ENCODE measurements at places on chromosomes 13 and 19. TPM values are rescaled to one million over a fixed set of nuclear protein-coding genes. Genes with fewer than 3 reads are reported as not detected.

GRCh38 chr19:54436031-54436523 is 12.9 kb upstream of the LENG8 start:
- peak overlapping the region; percentile 55 for H3K27ac ChIP-seq
- H3K4me3 ChIP-seq = no peak overlapping the region
- peaks cover 34% of the 10 kb centered on the region for H3K4me1 ChIP-seq
- H3K36me3 ChIP-seq = no peaks in the 10 kb centered on the region

GRCh38 chr13:108419768-108420167 is 150.2 kb downstream of the TNFSF13B start:
- no peak overlapping the region for H3K27ac ChIP-seq
- no peaks in the 10 kb centered on the region for H3K36me3 ChIP-seq
- H3K27me3 ChIP-seq = no peaks in the 10 kb centered on the region
- H3K4me1 ChIP-seq = no peaks in the 10 kb centered on the region
- H3K4me3 ChIP-seq = no peak overlapping the region

GRCh38 chr13:75906315-75906714 is 270.2 kb downstream of the LMO7 start:
- DNase-seq = no peak
- H3K27me3 ChIP-seq = no peaks in the 10 kb centered on the region
- no peak overlapping the region for H3K27ac ChIP-seq
- H3K4me1 ChIP-seq = no peaks in the 10 kb centered on the region
- no peaks in the 10 kb centered on the region for H3K36me3 ChIP-seq

The ZNF90 gene
- 1.5 TPM for total RNA-seq

The MIA gene
- total RNA-seq = 127 TPM

- H3K4me3 ChIP-seq = no peak overlapping the region
- no peaks in the 10 kb centered on the region for H3K36me3 ChIP-seq
- H3K27ac ChIP-seq = no peak overlapping the region
- peak; percentile 18 for DNase-seq
Observed at GRCh38 chr19:55304279-55304978, 20.6 kb downstream of the BRSK1 start.

The BLOC1S3 gene
- total RNA-seq = 12.0 TPM

GRCh38 chr19:49829721-49830120 is 11.6 kb downstream of the MED25 start:
- H3K4me3 ChIP-seq = no peak overlapping the region
- H3K36me3 ChIP-seq = peaks cover 90% of the 10 kb centered on the region
- H3K27me3 ChIP-seq = no peaks in the 10 kb centered on the region
- no peak overlapping the region for H3K27ac ChIP-seq
- no peaks in the 10 kb centered on the region for H3K4me1 ChIP-seq
- no peak for DNase-seq

GRCh38 chr19:52296400-52296772 is 583 bp upstream of the ZNF480 start:
- no peak for DNase-seq
- peaks cover 17% of the 10 kb centered on the region for H3K4me1 ChIP-seq
- H3K27me3 ChIP-seq = no peaks in the 10 kb centered on the region
- peak overlapping the region; percentile 77 for H3K27ac ChIP-seq

DNA sequence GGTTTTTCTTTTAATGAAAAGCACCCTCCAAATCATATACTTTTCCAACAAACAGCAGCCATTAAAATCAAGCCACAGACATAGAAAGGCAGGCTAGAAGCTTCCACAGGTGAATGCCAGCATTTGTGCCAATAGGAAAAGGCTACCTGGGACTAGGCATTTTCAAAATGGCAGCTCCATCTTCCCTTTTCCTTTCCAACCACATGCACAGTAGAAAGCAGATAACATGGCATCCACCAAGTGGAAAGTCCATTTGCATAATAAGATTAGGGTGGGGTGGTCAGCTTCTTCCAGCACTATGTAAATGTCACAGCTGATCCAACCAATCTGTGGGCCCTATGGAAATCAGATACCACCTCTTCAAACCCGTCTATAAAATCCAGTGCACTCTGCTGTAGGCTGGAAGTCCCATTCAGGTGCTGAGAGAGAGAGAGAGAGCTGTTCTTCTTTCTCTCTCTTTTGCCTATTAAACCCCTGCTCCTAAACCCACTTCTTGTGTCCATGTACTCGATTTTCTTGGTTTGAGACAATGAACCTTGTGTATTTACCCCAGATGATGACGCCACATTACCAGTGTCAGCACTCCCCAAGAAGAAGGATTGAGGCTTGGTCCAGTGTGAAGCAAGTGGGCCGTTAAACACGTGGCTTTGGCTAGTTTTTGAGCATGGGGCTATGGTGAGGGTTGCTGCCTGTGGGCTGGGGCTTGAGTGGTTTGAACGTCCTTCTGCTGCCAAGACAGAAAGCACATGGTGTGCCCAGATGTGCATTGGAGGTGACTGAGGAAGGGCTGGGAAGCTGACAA is 24.2 kb upstream of the IGFL1 start:
- H3K36me3 ChIP-seq = no peaks in the 10 kb centered on the region
- no peak for DNase-seq
- no peak overlapping the region for H3K4me3 ChIP-seq
- no peaks in the 10 kb centered on the region for H3K4me1 ChIP-seq
- H3K27ac ChIP-seq = no peak overlapping the region

- no peaks in the 10 kb centered on the region for H3K27me3 ChIP-seq
- no peak for DNase-seq
- H3K4me1 ChIP-seq = no peaks in the 10 kb centered on the region
- no peak overlapping the region for H3K4me3 ChIP-seq
- H3K27ac ChIP-seq = no peak overlapping the region
- H3K36me3 ChIP-seq = no peaks in the 10 kb centered on the region
Observed at GRCh38 chr13:100917011-100917410, 242.4 kb upstream of the TMTC4 start.

- H3K4me1 ChIP-seq = no peaks in the 10 kb centered on the region
- H3K36me3 ChIP-seq = no peaks in the 10 kb centered on the region
- no peak overlapping the region for H3K27ac ChIP-seq
- DNase-seq = no peak
Observed at GRCh38 chr13:31929031-31929770, 102.4 kb upstream of the FRY start.

- no peak overlapping the region for H3K4me3 ChIP-seq
- no peaks in the 10 kb centered on the region for H3K27me3 ChIP-seq
- no peak for DNase-seq
- H3K4me1 ChIP-seq = no peaks in the 10 kb centered on the region
Observed at GRCh38 chr19:44813070-44813840, 4.4 kb downstream of the BCAM start.

GRCh38 chr13:74258961-74259360 is 124.8 kb upstream of the KLF12 start:
- no peak overlapping the region for H3K27ac ChIP-seq
- no peaks in the 10 kb centered on the region for H3K27me3 ChIP-seq
- no peak for DNase-seq
- no peak overlapping the region for H3K4me3 ChIP-seq
- no peaks in the 10 kb centered on the region for H3K4me1 ChIP-seq

DNA sequence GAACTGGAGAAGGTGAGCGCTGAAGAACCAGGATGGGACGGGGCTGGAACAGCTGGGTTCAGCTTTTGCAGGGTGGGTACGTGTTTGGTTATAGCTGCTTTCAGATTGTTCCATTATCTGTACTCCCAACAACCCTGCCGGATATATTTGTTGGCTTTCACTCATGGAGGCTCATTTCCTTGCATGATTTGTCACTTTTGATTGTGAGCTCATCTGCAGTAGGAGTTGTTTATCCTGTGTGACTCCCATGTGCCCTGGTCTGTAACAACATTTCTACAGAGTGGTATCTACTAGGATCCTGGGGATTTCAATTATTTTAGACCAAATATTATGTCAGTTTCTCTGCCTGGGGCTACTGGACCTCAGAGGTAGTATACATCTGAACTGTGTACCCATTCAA is 5.4 kb downstream of the ARL11 start:
- no peaks in the 10 kb centered on the region for H3K27me3 ChIP-seq
- no peak overlapping the region for H3K27ac ChIP-seq
- H3K36me3 ChIP-seq = no peaks in the 10 kb centered on the region
- no peak overlapping the region for H3K4me3 ChIP-seq

DNA sequence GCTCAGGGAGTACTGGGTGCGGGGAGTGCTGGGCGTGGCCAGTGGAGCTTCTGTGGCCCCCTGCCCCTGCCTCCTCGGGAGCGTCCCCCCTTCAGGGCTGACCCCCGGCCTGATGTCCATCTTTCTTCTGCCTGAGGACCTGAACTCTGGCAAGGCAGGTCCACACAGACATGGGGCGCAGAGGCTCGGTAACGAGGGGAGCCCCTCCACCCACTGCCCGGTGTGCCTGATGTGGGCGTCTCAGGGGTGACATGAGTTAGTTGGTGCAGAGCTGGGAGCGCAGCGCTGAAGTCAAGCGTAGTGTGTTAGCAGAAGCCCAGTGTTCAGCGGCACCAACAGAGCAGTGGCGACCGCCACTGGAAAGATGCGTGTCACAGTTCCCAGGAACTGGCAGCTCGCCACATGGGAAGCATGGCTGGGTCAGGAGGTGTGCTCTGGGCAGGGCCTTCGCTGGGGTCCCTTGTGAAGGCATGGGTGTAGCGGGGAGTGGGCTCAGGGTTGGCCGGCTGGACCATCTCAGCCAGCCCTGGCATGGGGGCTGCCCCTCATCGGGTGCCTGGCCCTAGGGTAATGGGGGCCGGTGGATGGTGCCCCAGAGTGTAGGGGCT is 11.5 kb downstream of the THOP1 start:
- no peak overlapping the region for H3K4me3 ChIP-seq
- no peaks in the 10 kb centered on the region for H3K27me3 ChIP-seq
- no peaks in the 10 kb centered on the region for H3K4me1 ChIP-seq
- no peak for DNase-seq
- H3K36me3 ChIP-seq = no peaks in the 10 kb centered on the region

GRCh38 chr13:28953714-28954418 is 133.7 kb downstream of the MTUS2 start:
- no peaks in the 10 kb centered on the region for H3K4me1 ChIP-seq

DNA sequence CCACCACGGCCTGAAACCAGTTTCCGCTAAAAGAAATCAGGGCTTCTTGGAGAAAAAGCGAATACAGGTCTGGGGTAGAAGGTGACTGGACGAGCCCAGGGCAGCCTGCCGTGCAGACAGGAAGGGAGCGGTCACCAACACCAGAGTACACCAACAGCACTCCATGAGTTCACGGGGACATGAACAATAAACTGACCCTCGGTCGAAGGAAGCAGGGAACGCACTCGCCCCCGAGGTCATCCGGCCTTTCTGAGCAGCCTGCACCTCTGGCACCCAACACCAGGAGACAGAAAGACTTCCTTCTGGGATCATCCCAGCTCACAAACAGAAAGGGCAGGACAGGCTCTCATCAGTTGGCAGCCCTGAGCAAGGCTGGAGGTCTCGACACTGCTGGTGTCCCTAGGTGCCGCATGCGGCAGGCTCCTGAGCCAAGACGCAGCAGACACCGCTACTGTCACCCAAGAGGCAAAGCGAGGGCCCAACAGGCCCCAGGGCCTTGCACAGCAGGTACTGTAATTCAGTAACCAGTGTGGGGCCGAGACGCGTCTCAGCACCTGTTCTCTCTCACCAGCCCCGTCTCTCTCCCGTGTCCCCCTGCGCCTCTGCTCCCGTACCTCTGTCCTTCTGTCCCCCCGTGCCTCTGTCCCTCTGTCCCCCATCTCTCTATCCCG is 18.0 kb downstream of the DCUN1D2 start:
- H3K27ac ChIP-seq = no peak overlapping the region
- no peaks in the 10 kb centered on the region for H3K27me3 ChIP-seq
- H3K4me3 ChIP-seq = no peak overlapping the region

DNA sequence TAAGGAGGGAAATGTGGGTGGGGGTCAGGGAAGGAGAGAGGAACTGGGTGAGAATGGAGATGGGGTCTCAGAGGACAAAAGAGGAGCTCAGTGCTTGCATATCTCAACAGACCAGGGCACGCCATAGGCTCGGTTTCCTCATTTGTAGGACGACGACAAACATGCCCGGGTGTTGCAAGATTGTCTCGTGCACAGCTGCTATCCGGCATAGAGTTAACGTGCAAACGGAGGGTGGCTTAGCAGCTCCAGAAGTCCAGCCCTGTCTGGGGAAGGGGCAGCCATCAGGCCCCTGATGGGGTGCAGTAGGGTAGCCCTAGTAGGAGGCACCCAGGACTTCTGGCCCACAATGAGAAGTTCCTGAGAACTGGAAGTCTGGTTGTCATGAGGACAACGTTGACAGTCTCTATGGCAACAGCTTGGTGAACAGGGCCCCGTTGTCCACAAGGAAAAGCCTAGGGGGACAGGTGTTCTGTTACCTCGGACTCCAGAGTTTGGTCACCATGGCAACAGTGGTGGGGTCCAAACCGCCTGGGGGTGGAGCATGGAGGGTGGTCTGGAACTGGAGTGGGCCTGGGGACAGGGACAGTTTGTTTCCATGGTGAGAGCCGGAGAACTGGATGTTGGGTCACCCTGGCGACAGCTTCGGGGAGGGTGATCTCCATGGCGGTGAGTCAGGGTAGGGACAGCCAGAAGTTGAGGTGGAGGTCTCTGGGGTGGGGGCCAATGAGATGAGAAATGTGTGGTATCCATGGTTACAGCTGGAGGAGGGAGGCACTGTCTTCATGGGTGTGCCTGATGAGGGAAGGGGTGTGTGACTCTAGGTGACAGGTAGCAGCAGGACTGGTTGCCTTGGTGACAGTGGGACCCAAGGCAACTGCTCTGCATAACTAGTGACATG is 16.8 kb downstream of the TM6SF2 start:
- no peaks in the 10 kb centered on the region for H3K36me3 ChIP-seq
- no peak for DNase-seq
- H3K4me3 ChIP-seq = no peak overlapping the region
- no peaks in the 10 kb centered on the region for H3K27me3 ChIP-seq
- no peaks in the 10 kb centered on the region for H3K4me1 ChIP-seq

- H3K4me1 ChIP-seq = peaks cover 13% of the 10 kb centered on the region
- H3K4me3 ChIP-seq = no peak overlapping the region
- DNase-seq = no peak
- no peaks in the 10 kb centered on the region for H3K27me3 ChIP-seq
Observed at GRCh38 chr19:45244133-45244794, 943 bp downstream of the EXOC3L2 start.

GRCh38 chr19:47124937-47125668 is 5.5 kb upstream of the SAE1 start:
- H3K4me1 ChIP-seq = no peaks in the 10 kb centered on the region
- no peak overlapping the region for H3K27ac ChIP-seq
- no peaks in the 10 kb centered on the region for H3K27me3 ChIP-seq
- DNase-seq = no peak

GRCh38 chr13:73142071-73142470 is 83.3 kb downstream of the KLF5 start:
- no peak overlapping the region for H3K4me3 ChIP-seq
- H3K27ac ChIP-seq = no peak overlapping the region
- H3K27me3 ChIP-seq = no peaks in the 10 kb centered on the region
- DNase-seq = no peak

DNA sequence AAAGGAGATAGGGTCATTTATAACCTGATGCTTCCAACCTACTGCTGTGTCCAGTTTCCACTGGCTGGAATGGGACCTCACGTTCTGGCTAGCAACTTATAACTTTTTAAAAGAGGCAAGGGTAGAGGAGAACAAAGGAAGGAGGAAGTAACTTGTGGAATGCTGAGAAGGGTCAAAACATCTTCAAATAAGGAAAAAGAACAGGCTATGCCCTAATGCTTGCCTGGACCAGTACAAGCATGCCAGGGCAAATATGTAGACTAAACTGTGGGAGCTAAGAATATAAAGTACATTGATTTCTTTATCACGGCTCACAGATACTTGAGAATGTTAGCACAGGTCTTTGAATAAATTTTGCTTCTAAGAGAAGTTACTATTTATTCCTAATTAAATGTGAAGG is 1.5 kb upstream of the ZNF561 start:
- no peak for DNase-seq
- peaks cover 11% of the 10 kb centered on the region for H3K4me1 ChIP-seq
- H3K27me3 ChIP-seq = no peaks in the 10 kb centered on the region

GRCh38 chr13:37797631-37798030 is 71.9 kb downstream of the TRPC4 start:
- H3K36me3 ChIP-seq = no peaks in the 10 kb centered on the region
- H3K4me1 ChIP-seq = no peaks in the 10 kb centered on the region
- DNase-seq = no peak
- no peak overlapping the region for H3K27ac ChIP-seq
- no peaks in the 10 kb centered on the region for H3K27me3 ChIP-seq
